COR-L47 (cell line): ENCODE measurements at places on chromosomes 6 and 20.

DNA sequence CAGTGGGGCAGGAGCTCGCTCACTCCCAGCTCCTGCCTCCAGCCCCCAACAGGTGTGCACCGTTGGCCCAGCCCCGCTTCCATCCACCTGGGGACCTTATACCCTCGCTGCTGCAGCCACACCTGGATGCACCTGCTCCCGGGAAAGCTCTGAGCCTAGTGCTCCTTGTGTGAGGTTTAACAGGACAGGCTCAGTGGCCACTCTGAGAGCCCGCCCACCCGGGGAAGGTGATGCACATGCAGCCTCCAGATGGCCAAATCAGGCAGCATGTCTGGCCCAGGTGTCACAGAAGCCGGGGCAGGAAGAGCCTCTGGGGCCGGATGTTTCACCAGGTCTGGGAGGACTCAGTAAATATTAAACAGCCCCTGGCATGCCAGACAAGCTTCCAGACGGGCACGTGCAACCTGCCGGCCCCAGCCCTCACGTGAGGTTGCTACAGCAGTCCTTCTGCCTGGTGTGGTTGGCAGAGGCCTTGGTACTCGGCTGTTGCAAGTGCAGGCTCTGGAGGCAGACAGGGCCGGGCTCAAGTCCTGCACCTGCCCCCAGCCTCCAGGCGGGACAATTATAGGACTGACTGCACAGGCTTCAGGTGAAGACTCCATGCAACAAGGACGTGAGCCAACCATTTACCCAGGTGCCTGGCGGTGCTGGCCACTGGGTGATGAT lies 66.9 kb downstream of the RIPOR3 start:
- peak; percentile 80 for DNase-seq

GRCh38 chr20:12764053-12764452 lies 244.7 kb upstream of the SPTLC3 start:
- no peak for DNase-seq

DNA sequence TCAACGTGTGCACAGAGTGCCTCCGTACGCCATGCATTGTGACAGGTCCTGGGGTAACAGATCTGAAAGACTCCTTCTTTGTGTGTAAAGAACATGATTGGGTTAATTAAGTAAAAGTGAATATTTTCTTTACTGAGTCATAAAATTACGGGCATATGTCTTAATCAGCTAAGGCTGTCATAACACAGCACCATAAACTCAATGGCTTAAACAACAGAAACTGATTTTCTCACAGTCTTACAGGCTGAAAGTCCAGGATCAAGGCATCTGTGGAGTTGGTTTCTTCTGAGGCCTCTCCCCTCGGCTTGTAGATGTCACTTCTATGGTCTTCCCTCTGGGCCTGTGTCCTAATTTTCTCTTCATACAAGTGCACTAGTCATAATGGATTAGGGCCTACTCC lies 176.9 kb downstream of the MTFR2 start:
- no peak for DNase-seq

DNA sequence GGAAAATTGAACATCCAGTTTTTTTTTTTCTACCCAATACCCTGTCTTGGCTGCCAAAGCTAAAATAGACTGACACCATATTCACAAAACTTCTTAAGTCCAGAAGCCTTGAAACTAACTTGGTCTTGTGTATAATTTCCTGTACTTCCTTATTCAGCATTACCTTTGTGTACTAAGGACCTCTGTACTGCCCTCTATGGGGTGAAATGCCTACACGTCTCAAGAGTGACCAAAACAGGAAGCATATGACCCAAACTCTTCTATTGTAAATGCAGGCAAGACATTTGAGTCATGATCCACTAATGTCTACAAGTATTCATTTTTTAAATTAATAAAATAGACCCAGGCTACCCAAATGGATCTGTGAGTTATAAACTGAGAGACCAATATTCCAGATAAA lies 50.4 kb downstream of the HMGCLL1 start:
- DNase-seq = no peak

- no peak for DNase-seq
These were observed 20.4 kb upstream of the BMP2 start for GRCh38 chr20:6746901-6747609.

GRCh38 chr6:149823013-149823412 lies 41.1 kb downstream of the LRP11 start:
- DNase-seq = no peak

- no peak for DNase-seq
These were observed 54.7 kb downstream of the TRAF3IP2 start for GRCh38 chr6:111550953-111551352.

GRCh38 chr6:80235647-80236046 lies 129.2 kb downstream of the BCKDHB start:
- no peak for DNase-seq

- DNase-seq = no peak
These were observed 842.1 kb upstream of the MANEA start for GRCh38 chr6:94735270-94735669.

- no peak for DNase-seq
These were observed 128.2 kb downstream of the GPX5 start for GRCh38 chr6:28653876-28654275.

- no peak for DNase-seq
These were observed 199.1 kb downstream of the COL9A1 start for GRCh38 chr6:70103798-70104197.

- DNase-seq = no peak
These were observed 598.3 kb upstream of the JAG1 start for GRCh38 chr20:11271920-11272594.

DNA sequence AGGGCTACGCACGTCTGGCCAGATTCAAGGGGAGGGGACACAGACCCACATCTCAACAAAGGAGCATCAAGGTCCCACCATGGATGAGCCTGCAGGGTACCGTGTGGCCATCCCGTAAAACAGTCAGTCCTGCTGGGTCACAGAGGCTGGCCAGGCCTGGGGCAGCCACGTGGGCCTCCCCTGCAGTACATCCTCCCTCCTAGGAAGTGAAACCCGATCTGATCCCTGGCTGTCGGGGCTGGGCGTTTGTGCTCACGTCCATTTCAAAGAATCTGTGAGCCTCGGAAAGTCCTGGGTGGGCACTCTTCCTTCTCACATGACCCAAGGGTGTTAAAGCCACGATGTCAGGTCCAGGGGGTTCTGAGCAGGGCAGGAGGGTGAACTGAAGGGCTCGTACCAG lies 14.3 kb downstream of the SULF2 start:
- no peak for DNase-seq

DNA sequence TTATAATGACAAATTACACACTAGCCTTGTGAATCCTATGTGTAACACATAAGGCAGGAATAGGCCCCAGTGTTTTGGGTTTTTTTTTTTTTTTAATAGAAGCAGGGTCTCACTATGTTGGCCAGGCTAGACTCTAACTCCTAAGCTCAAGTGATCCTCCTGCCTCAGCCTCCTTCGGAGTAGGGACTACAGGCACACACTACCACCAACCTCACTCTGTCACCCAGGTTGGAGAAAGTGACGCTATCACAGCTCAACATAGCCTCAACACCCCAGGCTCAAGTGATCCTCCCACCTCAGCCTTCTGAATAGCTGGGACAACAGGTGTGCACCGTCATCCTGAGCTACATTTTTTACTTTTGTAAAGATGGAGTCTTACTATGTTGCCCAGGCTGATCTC lies 205.8 kb upstream of the RREB1 start:
- no peak for DNase-seq

DNA sequence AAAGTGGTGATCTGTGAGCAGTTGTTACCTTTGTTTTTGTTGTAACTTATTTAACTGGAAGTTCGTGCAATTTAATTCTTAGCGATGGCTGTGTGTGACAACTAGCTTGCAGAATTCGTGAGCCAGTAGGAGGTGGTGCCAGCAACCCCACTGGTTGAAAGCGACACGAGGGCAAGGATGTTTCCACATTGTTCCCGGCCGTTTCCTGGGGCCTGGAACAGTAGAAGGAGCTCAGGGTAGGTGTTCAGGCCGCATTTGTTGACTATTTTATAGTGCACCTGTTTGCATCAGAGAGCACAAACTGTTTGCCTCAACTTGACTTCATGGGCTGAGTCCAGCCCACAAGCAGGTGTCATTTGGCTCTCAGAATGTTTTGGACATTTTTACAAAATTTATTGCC lies 112.1 kb upstream of the PTPN1 start:
- DNase-seq = no peak

- DNase-seq = no peak
These were observed 9.6 kb downstream of the ZBTB2 start for GRCh38 chr6:151381722-151382121.

DNA sequence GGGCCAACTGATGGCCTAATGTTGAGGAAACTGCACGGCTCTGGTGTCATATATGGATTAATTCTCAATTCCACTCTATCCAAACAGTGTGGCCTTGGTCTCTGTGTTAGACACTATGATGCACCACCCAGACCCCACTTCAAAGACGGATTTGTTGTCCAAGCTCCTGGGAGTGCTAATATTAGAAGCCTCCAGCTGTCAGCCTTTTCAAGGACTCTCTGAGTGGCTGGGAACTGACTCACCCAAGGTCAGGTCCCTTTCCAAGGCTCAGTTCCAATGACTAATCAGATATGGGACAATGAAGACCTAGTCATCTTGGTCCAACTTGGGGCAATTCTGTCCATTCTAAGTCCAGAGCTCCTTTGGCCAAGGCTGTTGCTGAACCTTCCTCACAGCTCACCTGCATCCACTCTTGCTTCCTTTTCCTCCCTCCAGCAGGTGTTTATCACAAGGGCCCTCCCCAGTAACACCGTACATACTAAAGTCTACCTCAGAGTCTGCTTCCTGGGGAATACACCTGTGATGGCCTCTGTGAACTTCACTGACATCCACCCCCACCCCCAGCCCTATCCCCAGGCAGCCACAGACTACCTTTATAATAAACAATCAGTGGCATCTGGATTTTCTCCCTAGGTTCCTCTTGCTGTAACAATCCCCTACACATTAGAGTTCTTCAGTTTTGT lies 7.2 kb upstream of the IL20RA start:
- DNase-seq = no peak

GRCh38 chr20:45113865-45114264 lies 1.1 kb downstream of the WFDC5 start:
- DNase-seq = no peak

- peak; percentile 54 for DNase-seq
These were observed 272.6 kb downstream of the TMEM242 start for GRCh38 chr6:157050537-157051265.

GRCh38 chr6:139406577-139407343 lies 32.3 kb upstream of the CITED2 start:
- no peak for DNase-seq

DNA sequence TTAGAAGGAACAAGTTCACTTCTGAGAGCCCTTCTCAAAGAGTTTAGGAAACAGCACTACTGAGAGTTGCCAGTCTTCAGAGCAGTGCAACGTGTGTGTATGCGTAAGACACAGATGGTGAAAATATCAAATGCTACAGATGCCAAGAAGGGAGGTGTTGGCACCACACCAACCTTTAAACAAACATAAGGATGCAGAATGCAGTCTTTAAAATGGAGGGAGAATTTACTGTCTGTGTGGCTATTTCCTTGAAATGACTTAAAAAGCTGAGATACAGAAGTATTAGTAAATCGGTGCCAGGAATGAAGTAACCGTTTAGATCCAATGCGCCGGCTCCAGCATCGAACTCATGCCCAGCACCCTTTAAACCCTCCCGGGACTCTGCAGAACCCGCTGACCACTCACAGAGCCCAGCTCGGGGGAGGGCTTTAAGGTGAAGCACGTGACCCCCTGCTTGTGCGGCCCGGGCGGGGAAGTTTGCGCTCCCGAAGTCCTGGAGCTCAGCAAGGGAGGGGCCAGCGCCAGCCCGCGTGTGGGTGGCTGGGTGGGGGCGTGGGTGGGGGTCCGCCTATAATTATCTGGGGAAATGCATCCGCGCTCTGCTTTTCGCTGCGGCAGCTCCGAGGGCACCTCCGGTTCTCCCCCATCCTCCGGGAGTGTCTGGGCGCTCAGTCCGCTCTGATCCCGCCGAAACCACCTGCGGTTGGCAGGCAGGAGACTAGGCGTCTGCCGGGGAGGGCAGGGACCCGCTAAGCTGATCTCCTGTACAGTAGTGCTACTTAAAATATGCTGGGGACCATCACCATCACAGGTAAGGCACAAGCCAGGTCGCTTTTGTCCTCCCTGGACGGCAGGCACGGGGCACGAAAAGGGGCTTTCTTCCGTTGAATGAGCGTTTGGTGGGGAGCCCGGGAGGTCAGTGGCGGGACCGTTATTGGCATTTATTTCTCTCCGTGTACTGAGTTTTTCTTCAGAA lies 66.0 kb downstream of the ZBTB2 start:
- DNase-seq = peak; percentile 30

GRCh38 chr6:102562713-102563112 lies 1169.2 kb downstream of the GRIK2 start:
- no peak for DNase-seq

- DNase-seq = no peak
These were observed 36.2 kb downstream of the ARHGAP18 start for GRCh38 chr6:129673748-129674147.

DNA sequence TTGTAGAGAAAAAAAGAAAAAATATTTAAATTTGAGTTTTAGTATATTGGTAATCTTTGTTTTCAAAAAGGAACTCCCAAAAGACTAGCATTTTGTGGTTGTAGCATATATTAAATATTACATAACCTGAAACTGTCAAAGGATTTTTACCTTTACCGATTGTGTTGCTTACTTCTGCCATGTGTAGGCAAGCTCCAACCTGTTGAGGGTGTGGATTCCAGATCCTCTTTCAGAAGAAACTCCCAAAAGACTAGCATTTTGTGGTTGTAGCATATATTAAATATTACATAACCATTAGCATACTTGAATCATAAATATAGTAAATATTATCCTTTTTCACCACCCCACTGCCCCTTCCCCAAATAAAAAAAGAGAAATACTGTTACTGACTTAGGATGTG lies 3.2 kb downstream of the DSE start:
- no peak for DNase-seq

DNA sequence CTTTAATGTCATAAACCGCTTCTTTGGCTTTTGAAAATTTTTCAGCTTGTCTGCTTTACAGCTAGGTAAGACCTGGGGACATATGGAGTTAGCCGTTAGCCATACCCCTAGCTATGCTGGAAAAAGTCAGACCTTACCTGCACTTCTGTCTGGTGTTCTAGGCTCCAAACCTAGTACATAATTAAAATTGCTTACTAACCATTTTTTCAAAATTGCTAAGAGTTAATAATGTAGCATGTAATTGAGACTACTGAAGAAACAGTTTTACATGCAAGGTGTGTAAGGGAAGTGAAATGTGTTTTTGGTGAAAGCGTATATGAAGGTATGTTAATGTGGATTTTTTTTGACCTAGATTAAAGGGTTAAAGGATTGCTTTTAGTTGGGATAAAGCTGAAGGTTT lies 336.9 kb downstream of the RNF144B start:
- no peak for DNase-seq

- DNase-seq = no peak
These were observed 55.8 kb downstream of the SOBP start for GRCh38 chr6:107545763-107546162.

DNA sequence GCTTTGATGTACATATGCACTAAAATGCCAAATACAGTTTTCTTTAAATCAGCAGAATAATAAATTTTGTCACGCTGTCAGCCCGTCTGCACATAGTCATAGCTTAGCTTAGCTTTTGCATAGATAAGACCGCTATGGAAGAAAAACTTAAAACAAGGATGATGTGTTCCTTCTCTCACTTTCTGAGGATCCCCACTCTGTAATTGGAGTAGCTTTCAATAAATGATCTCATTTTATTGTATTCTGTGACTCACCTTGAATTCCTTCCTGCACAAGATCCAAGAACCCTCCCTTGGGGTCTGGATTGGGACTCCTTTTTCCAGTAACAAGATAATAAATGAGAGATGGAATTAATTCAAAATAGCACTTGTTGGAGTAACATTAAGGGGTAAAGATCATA lies 186.2 kb downstream of the CDH26 start:
- DNase-seq = no peak
